SK-N-SH treated with all-trans-retinoic acid at 6 μM for 48 hours (cell line): ENCODE measurements at places on chromosomes 1 and 21.

- ATAC-seq: no peak
Measured at GRCh38 chr1:174448531-174448883, 743 bp downstream of the GPR52 start.

GRCh38 chr1:18373882-18374493, 106.7 kb upstream of the KLHDC7A start:
- no peak for ATAC-seq

DNA sequence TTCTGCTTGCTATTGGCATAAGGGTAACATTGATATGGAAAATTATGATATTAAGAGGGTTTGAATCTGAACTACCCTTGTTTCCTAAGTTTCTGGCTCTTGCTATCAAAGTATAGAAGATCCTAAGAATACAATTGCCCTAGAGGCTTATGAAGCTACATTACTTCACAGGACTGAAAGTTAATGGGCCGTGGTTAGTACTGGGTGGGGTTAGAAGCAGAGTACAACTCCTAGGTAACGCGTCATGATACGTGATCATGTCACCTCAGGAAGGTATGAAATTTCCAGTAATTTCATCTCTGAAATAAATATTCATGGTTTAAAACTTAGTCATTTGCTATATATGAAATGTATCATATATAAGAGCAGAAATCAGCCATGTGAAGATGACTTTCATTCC, 743.8 kb upstream of the NEGR1 start:
- ATAC-seq: no peak

- ATAC-seq: no peak
Measured at GRCh38 chr1:119288751-119289150, 79.8 kb upstream of the HAO2 start.

DNA sequence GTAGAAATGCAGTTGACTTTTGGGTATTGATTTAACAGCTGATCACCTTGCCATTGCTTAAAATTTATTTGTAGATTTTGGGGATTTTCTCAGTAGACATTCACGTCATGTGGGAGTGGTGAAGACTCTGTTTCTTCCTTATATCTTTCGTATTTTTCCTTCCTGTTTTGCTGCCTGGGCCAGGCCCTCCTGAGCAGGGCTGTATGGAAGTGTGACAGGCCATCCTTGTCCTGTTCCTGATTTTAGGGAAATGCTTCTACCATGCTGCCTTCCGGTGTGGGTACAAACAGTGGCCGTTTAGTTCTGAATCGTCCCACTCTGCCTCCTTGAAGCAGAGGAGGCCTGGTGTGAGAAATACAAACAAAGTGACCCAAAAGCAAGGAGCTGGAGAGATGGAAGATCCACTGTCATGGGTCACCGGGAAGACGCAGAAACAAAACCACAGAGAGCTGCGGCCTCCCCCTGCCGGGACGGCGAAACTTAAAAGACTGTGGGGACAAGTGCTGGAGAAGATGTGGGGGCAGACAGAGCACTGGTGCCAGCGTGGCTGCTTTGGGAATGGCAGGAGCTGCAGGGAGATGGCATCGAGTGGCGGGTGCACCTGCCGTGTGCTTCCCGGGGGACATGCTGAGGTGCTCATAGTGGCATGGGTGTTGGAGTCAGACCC, 7.6 kb downstream of the AGPAT3 start:
- no peak for ATAC-seq

GRCh38 chr21:17082843-17083483, 429.9 kb upstream of the CXADR start:
- ATAC-seq: no peak

- no peak for ATAC-seq
Measured at GRCh38 chr1:224698015-224698451, 81.9 kb downstream of the CNIH3 start.

DNA sequence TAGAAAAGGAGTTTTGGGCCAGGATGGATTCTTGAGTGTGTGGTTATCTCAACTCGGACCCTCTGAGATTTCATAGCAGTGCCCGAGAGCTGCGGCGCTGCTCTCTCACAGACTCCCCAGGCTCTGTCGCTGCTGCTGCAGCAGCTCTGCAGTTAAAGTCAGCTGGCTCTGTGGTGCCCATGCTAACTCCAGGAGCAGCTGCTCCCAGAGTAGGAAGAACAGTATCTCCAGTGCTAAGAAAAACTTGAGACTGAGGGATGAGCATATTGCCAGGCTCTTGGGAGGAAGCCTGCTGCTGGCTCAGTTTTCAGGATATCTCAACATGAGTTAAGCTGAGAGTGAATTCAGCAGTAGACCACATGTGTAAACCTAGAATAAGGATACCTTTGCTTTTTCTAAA, 4.5 kb downstream of the LCE2D start:
- no peak for ATAC-seq

GRCh38 chr1:151992303-151993083, 1.2 kb downstream of the S100A10 start:
- ATAC-seq: peak; percentile 68
